ENCODE measurements at places on chromosomes 4 and X.

GRCh38 chr4:8221476-8221875, 22.4 kb downstream of the SH3TC1 start:
- no peak for DNase-seq

GRCh38 chrX:42944381-42944998, 166.5 kb upstream of the PPP1R2C start:
- DNase-seq, result no peak

- no peak for DNase-seq
Observed at GRCh38 chr4:138445098-138445497, 202.9 kb upstream of the SLC7A11 start.

DNA sequence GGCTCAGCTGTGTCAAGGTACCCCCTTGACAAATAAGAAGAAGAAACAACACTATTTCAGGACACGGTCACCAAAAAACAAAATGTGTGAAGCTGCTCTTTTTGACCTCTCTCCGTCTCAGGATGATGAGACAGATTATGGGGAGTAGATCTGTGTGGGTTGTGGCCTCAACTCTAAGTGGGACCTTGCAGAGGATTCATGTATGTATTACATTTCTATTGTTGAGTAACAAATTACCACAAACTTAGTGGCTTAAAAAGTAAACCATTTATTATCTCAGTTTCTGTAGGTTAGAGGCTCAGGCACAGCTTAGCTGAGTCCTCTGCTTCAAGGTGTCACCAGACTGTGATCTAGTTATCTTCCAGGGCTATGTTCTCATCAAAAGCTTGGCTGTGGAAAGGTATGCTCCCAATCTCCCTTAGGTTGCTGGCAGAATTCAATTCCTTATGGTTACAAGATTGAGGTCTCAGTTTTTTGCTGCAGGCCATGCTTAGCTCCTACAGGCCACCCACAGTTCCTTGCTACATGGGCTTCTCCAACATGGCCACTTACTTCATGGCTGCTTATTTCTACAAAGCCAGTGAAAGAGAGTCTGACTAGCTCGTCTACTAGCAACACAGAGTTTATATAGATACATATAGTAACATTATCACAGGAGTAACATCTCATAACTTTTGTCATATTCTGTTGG, 28.1 kb downstream of the DGKK start:
- DNase-seq, result no peak

GRCh38 chr4:134089885-134090284, 111.7 kb downstream of the PABPC4L start:
- no peak for DNase-seq

- DNase-seq, result no peak
Observed at GRCh38 chr4:3070709-3071500, 3.4 kb downstream of the HTT-AS start.

DNA sequence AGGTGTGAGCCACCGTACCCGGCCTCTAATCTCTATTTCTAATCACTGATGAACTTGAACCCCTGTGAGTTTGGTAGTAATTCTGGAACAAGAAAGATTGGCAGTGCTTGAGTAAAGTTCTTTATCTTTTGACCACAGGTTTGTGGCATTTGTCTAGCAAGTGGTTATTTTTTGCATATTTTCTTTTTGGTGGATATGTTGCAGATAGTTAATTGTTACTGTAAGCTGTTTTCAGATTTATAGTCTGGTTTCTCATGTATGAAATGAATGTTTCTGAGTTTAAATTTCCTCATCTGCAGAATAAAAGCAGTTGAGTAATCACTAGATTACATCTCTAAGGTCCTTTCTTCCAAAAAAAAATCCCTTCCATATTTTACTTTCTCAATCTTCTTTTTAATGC, 105.2 kb downstream of the GASK1B start:
- DNase-seq, result no peak

DNA sequence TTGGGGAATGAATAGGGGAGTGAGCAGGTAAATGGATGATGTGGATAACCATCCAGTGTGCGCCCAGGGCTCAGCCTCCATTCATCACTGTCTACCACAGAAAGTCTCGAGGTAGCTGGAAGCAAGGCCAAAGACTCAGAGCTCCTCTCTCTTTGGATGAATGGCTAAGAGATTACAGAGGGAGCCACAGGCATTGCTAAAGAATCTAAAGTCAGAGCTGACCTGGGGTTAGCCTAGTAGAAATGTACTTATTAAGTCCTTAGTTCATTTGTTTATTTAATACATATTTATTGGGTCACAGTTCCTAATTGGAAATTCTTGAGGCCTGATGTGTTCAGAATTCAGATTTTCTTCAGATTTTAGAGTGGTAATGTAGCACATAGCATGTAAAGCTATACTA, 88.7 kb upstream of the HPF1 start:
- DNase-seq, result no peak

DNA sequence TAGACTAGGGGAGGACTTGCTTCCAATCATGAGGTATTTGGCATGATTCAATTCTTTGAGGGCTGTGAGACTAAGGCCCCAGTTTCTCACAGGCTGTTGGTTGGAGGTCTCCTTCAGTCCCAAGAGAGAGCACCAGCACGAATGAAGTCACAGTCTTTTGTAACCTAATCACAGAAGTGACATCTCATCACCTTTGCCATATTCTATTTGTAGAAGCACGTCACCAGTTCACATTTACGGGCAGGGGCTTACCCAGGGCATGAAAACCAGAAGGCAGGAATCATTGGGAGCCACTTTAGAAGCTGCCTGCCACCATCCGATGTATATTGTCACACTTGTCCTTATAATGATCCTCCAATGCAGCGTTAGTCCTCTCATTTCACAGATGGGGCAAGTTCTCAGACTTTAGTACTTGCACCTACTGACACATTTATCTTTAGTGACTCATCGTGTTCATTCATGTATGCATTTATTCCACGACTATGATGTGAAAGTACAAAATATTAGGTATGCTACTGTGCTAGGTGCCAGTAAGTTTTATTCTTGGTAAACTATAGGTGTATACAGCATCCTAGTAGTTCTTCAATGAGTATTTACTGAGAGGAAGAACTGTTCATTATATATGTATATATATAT, 163.8 kb upstream of the PGRMC2 start:
- DNase-seq, result no peak

DNA sequence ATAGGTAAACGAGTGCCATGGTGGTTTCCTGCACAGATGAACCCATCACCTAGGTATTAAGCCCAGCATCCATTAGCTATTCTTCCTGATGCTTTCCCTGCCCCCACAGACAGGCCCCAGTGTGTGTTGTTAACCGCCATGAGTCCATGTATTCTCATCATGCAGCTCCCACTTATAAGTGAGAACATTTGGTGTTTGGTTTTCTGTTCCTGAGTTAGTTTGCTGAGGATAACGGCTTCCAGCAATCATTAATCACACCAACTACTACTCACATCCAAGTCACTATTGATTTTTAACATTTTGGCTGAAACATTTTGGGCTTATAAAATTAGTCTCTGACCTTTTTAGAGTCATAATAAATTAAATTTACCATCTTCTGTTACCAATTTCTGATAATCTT, 205.3 kb downstream of the SPOCK3 start:
- DNase-seq, result no peak

- DNase-seq, result no peak
Observed at GRCh38 chrX:153844509-153845082, 14.3 kb upstream of the PDZD4 start.

GRCh38 chr4:113882668-113883067, 96.8 kb downstream of the ARSJ start:
- no peak for DNase-seq

GRCh38 chrX:43269201-43269600, 386.9 kb upstream of the MAOA start:
- DNase-seq, result no peak

DNA sequence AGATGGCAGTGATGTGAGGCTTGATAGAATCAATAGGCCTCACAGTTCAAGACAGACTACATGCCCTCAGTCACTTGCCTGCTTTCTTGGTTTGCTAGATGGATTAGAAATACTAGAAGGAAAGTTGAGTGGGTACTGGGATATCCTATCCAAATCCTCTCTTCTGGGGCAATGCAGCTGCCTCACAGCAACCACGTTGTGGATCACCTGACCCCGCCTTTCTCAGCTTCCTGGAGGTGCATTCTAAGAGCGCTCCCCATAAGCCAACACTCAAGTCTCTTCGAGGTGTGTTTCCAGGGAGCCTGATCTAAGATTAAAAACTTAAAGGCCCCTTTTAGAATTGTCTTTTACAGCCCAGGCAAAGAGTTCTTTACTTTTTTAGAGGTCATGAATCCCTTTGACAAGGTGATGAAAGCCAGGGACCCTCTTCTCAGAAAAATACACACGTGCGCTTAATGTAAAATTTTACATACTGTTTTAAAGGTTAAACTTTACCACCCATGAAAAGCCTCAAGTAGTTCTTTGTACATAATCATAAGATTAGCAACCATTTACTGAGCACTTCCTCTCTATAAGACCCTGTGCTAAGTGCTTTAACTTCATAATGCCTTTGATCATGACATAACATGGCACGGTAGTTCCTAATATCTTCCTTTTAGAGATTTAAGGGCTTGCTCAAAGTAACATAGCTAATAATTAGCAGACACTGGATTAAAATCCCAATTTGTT, 840 bp upstream of the RPL34 start:
- DNase-seq, result no peak

GRCh38 chr4:38449506-38450174, 214.4 kb upstream of the KLF3 start:
- DNase-seq, result no peak

DNA sequence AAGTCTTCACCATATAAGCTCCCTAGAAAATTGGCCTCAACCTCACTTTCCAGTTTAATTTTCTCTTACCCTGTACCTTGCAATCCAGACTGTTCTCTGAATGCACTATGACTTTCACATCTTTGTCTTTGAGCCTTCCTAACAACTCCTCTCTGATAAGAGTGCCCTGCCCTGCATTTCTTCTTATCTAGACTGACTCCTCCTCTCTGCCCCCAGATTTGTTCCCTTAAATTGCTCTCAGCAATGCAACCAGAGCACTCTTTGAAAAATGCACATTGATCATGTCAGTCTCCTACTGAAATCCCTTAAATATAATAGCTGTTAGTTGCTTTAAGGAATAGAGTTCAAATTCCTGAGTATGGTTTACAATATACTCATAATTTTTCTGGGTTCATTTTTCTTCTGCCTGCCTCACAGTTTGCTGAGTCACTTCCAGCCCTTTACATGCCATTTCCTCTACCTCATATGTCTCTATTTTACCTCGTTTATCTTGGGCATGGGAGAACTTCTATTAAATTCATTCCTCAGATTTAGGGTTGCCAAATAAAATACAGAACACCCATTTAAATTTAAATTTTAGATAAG, 582.7 kb upstream of the AADAT start:
- DNase-seq, result no peak
